DMS79 treated with DMSO at 0.1 percent for 48 hours (cell line): ENCODE measurements at places on chromosomes 5 and 9.

- DNase-seq: no peak
Measured at GRCh38 chr9:13149454-13149853, 130.0 kb downstream of the MPDZ start.

DNA sequence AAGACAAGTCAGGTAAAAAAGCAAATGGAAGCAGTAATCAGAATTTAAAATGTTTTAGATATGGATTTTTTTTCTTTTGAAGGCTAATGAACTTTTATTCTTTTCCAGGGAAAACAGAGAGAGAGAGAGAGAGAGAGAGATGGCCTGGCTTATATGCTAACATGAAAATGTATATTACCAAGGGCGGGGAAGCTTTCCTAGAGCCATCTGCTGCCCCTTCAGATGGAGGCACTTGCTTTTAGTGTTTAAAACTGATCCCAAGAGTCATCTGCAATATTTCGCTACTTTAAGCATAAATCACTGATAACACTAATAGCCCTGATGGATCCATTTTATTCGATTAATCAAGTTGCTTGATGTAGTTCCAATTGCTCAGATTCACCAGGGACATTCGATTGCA lies 186.1 kb upstream of the ADAMTS16 start:
- DNase-seq: no peak

GRCh38 chr9:126860077-126860756 lies at the start of gene ZBTB34:
Gene ZBTB34, plus strand, starts transcription at chr9:126860639. Its CDS starts 18,761 bp downstream, at chr9:126879400.
- DNase-seq: peak; percentile 20

- no peak for DNase-seq
Measured at GRCh38 chr5:149418910-149419531, 39.9 kb upstream of the IL17B start.

DNA sequence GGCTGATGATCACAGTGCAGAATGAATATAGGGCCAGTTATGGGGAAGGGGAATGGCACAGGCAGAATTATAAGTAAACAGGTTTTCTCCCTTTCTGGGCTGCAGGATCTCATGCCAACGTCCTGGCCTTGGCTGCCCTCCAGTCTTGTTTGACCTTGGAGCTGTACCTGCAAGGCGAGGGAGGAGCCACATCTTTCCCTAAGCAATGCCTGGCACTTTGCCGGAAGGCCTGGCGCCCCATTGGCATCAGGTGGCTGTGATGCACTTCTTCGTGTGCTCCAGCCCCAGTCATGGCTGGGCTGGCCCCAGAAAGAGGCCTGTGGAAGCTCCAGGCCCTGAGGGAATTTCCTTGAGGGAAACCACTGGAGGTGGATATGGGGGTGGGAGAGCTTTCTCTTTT lies 16.7 kb upstream of the IQGAP2 start:
- no peak for DNase-seq

DNA sequence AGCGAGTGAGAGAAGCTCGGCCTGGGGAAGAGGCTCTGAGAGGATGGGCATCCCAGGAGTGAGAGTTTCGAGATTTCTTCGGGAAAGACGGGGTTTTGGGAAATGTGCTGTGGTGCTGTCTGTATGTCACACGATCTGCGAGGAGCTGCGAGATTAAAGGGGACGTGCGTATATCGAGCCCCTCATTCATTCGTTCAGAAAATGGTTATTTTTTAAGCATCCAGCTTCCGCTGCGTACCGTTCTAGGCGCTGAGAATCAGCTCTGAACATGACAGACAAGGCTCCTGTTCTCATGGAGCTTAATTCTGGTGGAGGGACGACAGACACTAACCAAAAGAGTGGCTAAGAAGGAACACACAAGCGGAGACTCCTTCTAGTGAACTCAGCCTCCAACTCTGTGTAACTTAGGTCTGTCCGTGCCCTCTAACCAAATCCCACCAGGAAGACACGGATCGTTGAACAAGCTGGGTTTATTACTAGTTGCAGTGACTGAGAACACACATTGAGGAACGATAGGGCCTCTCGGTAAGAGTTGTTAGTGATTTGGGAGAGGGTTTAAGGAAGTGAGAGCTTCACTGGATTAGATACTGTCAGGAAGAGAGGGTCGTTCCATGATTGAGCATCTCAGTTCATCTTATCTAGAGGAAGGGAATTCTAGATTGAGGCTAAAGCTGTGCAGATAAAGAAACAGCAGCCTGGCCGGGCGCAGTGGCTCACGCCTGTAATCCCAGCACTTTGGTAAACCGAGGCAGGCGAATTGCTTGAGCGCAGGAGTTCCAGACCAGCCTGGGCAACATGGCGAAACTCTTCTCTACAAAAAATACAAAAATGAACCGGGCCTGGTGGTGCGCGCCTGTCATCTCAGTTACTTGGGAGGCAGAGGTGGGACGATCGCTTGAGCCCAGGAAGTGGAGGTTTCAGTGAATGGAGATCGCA lies 1.0 kb upstream of the FBXW11 start:
- peak; percentile 14 for DNase-seq

GRCh38 chr5:10109299-10109698 lies 140.4 kb downstream of the ATPSCKMT start:
- DNase-seq: no peak

DNA sequence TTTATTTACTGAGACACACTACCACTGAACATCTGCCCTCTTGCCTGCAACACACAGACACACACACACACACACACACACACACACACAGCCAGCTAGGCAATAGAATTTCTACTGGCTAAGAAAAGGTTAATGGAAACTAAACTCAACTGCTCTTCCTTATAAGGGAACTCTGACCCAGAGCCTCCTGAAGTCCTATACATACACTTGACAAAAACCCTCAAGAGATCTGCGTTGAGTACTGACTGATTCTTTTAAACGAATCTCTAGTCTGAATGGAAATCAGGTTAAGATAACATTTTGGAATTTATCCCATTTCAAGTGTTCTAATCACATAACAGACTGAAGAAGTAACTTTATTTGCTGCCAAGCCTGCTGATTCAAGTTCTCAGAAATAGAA lies 25.9 kb upstream of the TRPM3 start:
- DNase-seq: no peak

DNA sequence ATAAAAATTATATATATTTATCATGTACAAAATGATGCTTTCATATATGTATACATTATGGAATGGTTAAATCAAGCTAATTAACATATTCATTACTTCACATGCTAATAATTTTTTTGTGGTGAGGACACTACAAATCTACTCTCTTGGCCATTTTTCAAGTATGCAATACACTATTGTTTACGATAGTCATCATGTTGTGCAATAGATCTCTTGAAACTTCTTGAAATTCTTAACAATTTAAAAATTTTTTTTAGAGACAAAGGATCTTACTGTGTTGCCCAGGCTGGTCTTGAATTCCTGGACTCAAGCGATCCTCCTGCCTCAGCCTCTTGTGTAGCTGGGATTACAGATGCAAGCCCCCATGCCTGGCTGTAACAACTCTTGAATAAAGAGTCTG lies 45.2 kb upstream of the SHOC1 start:
- DNase-seq: no peak

DNA sequence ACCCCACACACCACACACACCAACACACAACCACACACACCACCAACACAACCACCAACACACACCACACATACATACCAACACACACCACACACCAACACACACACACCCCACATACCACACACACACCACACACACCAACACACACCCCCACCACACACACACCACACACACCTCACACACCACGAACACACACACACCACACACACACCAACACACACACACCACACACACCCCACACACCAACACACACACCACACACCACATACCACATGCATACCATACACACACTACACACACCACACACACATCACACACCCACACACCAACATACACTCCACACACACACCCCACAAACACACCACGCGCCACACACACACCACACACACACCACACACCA lies 171.4 kb downstream of the GOLPH3 start:
- DNase-seq: no peak

GRCh38 chr5:116571568-116572349 lies 2.9 kb downstream of the SEMA6A start:
- peak; percentile 44 for DNase-seq

GRCh38 chr5:159765135-159765433 lies 151.2 kb upstream of the ADRA1B start:
- no peak for DNase-seq

GRCh38 chr5:131998431-131999040 lies 12.9 kb downstream of the ACSL6 start:
- no peak for DNase-seq

GRCh38 chr5:125149527-125149926 lies 403.1 kb upstream of the ZNF608 start:
- DNase-seq: no peak

DNA sequence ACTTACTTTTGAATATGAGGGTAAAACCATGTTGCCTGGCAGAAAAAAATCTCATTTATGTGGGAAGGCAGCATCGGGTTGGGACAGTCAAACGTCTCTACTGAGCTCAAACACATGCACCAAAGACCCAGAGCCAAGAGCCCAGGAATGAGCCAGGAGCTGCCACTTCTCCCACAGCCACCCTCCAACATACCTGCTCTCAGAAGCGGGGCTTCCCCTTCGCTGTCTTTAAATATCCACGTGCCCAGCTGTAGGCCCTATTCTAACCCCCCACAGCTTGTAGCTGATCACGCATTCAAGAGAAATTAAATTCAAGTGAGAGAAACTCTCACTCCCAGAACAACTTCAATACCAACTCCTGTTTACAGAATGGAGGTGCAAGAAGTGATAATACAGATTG lies 42.6 kb upstream of the MAP3K1 start:
- DNase-seq: no peak

DNA sequence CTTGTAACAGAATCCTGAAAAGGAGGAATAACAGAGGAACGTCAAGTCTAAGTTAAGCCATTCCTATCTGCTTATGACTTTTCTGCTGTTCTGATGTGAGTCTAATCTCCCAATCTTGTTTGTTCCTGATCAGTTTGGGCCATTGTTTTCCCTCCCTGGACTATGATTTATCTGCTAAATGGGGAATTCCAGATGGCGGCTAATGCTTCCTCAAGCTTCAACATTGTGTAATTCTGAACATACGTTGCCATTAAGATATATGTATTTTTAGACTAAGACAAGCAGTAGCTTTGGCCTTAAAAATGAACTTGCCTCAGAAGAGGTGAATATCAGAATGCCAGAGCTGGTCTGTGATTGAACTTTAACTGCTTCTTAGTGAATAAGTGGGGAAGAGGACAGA lies 142.7 kb downstream of the PRKACG start:
- no peak for DNase-seq

DNA sequence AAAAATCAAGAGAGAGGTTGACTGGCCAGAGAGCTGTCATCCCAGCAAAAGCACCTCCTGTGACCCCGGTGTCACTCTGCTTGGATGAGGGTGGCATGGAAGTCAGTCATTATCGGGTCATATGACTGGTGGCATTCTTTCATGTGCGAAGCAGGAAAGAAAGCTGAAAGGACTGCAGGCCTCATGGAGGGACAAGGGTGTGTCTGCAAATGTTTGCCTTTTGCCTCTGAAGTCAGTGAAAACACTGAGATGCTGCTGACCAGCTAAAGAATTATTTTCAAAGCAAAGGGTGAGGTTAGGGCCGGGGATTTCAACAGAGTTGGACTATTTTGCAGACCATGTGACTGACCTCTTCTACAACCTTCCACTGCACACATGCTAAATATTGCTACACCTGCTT lies 298.3 kb downstream of the CSNK1G3 start:
- no peak for DNase-seq

DNA sequence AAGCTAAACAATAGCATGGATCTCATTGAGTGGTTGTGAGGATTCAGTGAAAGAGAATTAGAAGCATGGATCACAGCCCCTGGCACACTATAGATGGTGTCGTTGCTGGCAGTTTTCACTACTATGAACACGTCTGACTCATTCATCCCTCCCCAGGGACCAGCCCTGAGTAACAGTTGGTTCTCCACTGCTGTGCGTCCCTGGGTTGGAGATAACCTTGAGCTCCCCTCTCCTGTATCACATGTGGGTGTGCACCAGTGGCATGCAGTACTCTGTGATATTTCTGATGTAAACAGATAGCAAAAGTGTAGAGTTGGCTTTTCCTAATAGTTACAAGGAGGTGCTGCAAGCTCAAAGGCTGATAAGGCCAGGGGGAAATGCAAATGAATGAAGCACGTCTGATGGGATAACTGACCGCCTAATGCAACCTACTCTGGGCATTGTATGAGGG lies 8.8 kb upstream of the LCP2 start:
- DNase-seq: no peak

DNA sequence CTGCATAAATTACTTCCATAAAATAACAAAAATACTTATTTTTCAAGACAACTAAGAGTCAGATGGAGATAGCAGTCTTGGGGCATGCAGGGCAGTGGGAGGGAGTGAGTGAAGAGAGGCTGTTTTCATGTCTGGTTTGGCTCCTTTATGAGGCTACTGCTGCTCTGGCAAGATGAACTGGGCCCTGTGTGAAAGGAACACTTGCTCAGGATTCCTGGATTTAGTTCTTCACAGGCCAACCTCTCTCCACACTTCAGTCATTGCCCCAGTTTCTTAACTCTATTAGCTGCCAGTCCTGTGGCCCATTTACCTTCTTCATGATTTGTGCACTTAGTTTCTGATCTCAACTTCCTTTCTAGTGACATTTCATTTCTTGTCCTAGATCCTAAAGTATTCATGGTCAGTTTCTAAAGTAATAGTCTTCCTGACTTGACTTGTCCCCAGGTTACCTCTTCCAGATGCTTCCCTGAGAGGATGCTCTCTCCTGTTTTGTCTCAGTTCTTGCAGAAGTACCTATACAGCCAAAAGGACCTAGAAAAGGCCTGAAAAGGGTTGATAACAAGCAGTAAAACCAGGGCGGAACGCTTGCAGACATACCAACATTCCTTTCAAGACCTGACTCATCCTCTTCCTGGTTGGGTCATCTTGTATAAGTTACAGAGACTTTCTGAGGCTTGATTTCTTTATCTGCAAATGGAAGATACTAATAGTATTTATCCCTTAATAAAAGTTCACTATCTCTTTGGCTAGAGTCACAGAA lies 77.0 kb upstream of the ZFAND5 start:
- DNase-seq: no peak

DNA sequence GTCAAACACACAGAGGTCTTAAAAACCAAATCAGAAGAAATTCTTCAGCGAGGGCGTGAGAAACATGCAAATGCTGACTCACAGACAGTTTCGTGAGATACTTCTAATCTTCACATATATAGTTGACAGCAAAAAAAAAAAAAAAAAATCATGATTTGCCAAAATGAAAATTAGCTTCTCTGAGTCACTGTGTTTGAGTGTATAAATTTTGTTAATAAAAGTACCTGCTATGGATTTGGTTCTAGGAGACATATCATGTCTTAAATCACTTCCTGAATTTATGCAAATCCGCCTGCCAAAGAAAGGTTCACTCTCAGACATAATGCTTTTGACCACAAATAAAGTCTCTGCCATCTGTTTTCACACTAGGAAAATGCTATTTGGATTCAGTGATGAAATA lies 114.3 kb downstream of the SLC1A3 start:
- DNase-seq: no peak

DNA sequence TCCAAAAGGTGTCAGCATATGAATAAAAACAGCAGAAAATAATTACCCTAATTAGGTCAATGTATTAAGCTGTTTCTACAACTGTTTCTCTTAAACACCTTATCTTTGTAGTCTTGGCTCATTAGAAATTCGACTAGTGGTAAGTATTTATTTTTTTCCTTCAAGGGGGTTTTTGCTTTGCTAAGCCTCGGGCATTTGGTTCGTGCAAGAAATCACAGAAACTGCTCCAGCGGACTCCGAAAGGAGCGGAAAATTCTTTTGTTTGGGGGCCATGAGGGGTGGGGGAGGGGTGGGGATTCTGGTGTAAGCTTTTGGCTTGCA lies 757 bp downstream of the ZBED3 start:
- no peak for DNase-seq
